ENCODE measurements at places on chromosomes 11 and 22.

DNA sequence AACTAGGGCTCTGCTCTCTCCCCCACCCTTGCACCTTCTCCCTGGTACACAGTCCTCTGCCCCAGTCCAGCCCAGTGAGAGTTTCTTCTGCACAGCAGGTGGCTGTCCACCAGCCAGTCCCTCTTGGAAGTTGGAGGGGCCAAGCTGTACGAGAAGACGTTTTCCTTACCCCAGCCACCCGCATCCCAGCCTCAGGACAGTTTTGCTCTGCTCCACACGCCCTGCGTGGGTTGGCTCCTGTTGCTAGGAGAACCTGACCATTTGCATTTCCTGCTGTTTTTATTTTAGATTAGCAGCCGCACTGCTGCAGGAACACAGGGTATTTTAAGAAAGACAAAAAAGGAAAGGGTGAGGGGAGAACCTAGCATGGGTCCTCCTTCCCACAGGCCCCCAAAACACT lies 17.6 kb upstream of the NRGN start:
- DNase-seq = no peak

GRCh38 chr11:93869830-93870229 lies 19.4 kb upstream of the VSTM5 start:
- no peak for DNase-seq

- no peak for DNase-seq
Measured at GRCh38 chr11:71144736-71145135, 107.6 kb downstream of the SHANK2 start.

GRCh38 chr11:88377144-88377543 lies 39.6 kb upstream of the CTSC start:
- no peak for DNase-seq

- DNase-seq = no peak
Measured at GRCh38 chr11:128492903-128493569, 94.3 kb downstream of the ETS1 start.

GRCh38 chr11:118061586-118062125 lies 15.2 kb upstream of the TMPRSS4 start:
- no peak for DNase-seq

DNA sequence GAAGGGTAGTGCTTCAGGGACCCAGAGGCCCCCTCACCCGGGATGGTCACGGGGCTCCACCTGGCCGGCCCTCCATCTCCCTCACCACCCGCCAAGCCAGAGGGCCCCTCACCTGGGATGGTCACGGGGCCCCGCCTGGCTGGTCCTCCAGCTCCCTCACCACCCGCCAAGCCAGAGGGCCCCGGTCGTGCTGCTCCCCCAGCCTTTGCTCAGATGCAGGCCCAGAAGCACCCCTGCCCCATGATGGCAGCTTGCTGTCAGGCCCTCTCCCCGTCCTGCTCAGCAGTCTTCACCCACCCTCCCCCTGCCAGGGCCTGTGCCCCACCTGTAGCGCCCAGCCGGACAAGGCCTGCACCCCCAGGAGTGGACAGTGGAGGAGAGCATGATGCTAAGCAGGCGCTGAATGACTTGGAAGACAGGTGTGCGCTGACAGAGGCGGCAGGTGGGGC lies 7.3 kb downstream of the DENND6B start:
- no peak for DNase-seq

DNA sequence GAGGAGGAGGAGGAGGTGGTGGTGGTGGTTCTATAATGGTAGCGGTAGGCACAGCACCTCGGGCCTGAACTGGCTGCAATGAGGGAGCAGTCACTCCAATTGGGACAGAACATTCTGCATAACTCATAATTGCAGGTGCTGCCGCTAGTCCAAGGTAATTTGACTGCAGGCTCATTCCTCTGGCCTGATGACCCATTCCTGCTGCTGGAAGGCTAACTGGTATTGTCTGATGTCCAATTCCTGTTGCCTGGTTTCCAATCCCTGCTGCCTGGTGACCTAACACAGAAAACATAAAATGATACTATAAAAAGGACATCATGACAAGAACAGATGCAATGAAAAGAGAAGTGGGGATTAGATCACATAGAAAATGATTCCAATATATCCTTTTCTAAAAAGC lies 7.9 kb upstream of the AGBL2 start:
- no peak for DNase-seq

DNA sequence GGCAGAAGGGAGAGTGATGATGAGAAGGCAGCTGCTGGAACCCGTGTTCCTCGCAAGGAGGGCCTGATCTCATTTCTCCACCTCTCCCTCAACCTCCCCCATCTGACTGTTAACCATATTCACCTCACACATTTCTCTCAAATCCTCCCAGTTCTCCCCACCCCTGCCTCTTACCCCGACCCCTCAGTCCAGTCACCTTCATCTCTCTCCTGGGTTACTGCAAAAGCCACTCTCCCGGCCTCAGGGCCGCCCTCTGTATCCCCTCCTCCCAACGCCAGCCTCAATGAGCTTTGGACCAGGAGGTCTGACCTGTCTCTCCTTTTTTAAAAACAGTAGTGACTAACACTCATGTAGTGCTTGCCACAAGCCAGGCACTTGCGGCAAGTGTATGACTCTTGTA lies 29.5 kb upstream of the LMO1 start:
- DNase-seq = no peak

DNA sequence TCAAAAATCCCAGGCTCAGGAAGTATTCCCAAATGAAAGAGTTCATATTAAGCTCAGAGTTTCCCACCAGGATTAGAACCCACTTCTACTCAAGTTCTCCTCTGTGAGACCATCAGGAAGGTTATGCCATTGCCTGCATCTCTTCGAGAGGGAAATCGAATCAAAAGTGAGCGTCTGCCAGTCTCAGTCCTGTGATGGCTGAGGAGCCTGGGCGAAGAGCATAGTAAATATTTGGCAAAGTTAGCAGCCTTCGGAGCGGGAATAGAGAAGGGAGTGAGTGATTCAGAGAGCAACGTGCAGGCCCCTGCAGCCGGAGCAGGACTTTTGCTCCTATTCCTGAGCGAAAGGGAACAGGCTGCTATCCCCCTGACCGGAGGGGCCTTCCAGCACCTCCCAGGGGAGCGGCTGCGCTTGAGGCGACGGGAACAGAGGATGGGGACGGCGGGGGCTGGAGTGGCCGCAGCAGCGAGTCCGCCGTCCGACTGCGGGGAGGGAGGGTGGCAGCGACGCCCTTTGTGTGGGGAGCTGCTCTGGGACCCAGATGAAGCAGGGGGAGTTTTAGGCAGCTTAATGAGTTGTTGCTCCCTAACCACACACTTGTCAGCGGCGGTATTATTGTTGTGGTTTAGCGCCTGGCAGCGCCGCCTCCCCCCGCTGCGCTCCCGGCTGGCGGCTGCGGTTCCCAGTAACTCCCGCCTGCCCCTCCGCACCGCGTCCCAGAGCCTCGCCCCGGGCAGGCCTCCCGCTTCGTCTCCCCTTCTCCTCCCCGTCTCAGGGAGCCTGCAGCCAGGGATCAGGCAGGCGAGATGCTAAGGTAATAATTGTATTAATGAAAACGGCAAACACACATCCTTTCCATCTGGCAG lies 21.7 kb upstream of the NRGN start:
- DNase-seq = no peak

DNA sequence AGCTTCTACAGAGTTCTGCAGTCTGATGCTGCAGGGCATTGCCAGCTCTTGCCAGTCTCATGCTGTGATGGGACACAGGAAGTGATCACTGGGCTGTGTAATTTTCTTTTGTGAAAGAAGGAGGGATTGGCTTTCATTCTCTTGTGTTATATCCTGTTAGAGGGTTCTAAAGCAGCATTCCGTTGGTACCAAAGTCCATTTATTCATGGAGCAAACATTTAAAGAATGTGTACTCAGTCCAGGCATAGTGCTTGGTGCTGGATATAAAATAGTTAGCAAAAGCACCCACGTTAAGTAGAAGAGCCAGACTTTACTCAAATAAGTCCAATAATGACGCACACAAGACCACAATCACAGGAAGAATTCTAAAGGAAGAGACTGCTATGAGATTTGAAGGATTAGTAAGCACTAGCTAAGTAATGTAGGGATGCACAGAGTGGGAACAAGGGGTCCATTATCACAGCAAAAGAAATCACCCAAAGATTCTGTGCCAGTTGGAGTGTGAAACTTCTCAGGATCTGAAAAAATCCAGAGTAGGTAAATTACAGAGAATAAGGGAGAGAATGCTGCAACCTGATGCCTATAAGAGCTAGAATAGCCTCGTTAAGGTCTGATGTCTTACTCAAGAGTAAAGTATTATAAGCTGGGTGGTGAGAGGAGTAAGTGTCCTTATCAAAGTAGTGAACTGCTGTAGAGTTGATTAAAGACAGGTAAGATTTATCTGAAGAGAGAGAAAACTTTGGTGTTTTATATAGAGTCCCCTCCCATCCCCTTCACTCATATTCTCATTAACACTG lies 728.3 kb downstream of the METTL15 start:
- DNase-seq = no peak

- DNase-seq = no peak
Measured at GRCh38 chr22:17977371-17977770, 47.0 kb downstream of the MICAL3 start.

DNA sequence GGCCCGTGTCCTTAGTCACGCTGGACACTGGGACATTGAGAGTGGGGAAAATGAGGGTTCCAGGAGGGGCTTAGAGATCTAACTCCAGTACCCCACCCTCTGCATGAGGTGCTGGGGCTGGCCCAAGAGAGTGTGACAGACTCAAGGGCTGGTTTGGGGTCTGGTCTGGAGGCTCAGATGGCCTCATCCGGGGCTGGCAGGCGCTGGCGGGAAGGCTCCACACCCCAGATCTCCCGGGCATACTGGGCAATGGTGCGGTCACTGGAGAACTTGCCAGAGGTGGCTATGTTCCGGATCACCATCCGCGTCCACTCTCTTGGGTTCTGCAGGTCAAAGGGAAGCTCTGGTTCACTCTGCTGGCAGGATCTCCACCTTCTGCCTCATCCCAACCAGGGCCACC lies 2.5 kb upstream of the RASGRP2 start:
- DNase-seq = no peak

GRCh38 chr11:67118181-67118766 lies 789 bp upstream of the KDM2A start:
- no peak for DNase-seq

DNA sequence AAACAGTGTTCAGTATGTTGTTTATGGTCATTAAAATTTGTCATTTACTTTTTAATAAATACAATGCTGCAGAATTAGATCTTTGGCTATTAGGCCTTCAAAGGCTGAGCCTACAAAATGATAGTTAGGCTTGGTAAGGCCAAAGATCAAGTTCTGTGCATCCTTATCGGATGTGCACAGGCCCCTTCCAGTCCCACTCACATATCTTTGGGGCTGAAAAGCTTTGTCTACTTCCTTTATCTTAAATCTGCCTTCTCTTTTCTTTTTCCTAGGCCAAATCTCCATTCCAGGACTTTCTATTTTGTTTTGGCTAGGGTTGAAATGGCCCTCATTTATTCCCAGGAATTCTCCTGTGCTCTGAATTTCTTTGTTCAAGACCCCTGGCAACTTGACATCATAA lies 3.4 kb upstream of the GLB1L2 start:
- no peak for DNase-seq

DNA sequence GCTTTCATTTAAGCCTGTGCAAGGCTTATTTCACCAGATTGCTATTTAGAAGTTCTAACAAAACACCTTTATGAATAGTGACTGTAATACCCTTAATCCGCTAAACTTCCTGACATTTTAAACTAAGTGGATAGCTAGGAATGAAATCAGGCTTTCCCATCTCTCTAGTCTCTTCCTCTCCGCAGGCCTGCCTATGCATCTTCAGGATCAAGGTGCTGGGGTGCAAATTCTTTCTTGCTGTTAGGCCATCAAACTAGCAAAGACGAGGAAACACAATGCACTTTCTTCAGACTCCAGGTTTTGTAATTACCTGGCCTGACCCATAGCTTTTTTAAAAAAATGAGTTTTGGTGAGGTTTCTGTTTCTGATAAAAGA lies 149.4 kb downstream of the DBX1 start:
- no peak for DNase-seq

DNA sequence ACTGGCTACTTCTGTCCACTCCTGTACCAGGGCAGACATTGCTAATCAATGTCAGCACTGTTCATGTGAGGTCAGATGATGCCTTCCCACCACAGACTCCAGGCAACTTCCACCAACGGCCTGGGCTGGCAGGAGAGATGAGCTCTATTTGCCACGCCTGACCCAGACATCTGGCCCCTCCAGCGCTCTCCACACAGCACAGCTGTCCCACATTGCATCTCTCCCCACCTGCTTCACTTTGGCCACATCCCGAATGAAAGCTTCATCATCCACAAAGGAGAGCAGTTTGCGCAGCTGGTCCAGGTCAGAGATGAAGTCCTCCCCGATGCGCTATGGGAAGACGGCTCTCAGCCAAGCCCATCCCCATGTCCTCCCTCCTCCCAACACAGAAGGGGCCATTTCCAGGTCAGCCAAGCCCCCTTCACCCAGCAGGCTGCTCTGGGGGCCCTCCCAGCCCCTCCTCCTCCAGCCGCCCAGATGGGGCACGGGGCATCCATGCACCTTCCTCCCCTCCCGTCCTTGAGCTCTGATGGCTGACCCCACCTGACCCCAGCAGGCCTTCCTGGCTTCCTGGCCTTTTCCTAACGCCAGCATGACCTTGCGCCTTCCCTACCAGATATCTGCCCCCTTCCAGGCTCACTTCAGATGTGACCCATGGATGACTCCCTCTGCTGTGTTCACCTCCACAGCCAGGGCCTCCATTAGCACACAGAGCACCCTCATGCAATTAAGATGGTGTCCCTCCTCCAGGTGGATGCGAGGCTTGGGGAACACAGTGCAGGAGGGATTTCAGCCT lies 7.4 kb downstream of the PYGM start:
- no peak for DNase-seq

- DNase-seq = no peak
Measured at GRCh38 chr22:35380537-35381423, at the start of gene HMOX1. Gene HMOX1 (plus strand): TSS chr22:35381096. CDS start chr22:35381174, 78 bp downstream.

- no peak for DNase-seq
Measured at GRCh38 chr11:105456950-105457349, 152.9 kb upstream of the GRIA4 start.

- DNase-seq = no peak
Measured at GRCh38 chr22:36700711-36701670, 2.6 kb downstream of the CACNG2 start.

DNA sequence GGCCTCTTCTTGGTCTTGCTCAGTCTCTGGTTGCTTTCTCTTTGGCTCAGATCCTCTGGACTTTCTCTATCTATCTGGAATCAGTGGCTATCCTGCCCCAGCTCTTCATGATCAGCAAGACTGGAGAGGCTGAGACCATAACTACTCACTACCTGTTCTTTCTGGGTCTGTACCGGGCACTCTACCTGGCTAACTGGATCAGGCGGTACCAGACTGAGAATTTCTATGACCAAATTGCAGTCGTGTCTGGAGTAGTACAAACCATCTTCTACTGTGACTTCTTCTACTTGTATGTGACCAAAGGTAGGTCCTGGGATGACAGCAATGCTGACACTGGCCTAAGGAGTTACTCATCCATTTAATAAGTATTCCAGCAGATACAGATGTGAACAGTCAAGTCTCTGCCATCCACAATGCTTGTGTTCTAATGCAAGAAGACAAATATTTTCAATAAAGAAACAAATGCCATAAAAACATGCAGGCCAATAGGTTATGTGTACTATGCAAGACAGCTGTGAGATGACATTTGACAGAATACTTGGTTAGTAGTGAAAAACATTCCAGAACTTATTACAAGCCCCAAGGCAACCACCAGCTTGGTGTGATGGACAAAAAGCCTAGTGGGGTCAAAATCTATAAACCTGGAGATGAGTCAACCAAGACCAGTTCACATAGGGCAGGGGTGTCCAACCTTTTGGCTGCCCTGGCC lies 13.4 kb downstream of the KDELR3 start:
- no peak for DNase-seq

Measured in activated CD4-positive, CD25-positive, alpha-beta regulatory T cell treated with anti-CD3 and anti-CD28 coated beads, Interleukin-2, amount 50 U/mL, for 16 hours (primary cell).